Caudate nucleus (tissue), 63 donors: ENCODE measurements at places on chromosomes 2 and 18.
A peak's percentile ranks its signal among the peaks of the same experiment; 100 is the strongest.

DNA sequence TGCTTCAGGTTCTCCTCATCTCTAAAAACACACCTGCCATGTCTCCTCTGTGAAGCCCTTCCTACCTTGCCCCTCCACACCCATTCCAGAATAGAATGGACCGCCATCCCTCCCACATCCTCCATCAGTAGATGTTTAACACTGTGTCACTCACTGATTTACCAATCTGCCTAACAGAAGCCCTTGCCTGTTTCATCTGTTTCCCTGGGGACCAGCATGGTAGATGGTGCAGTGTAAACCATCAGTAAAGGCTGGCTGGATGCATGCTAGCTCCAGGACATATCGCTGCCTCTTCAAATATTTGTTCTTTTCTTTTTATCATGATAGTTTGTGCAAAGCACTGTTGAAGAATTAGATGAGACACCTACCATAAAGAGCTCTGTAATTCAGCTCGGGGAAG, 271.4 kb downstream of the PIEZO2 start:
- DNase-seq = no peak

GRCh38 chr2:178386986-178387597, 63.9 kb downstream of the PRKRA start:
- DNase-seq = no peak

DNA sequence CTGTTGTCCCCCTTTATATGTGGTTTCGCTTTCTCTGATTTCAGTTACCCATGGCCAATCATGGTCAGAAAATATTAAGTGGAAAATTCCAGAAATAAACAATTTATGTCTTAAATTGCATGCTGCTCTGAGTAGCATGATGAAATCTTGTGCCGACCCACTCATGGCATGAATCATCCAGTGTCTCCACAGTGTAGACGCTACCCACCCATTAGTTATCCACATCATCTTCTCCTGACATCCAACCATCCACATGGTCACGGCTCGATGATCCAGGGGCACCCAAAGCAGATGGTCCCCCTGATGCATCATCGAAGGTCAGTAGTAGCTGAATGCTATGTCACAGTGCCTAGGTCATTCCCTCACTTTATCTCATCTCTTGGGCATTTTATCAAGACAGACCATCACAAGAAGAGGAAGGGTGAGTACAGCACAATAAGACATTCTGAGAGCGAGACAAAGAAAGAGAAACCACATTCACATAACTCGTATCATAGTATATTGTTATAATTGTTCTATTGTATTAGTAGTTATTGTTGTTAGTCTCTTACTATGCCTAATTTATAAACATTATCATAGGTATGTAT, 44.1 kb upstream of the ACKR3 start:
- no peak for DNase-seq

GRCh38 chr2:111167863-111168162, 47.1 kb downstream of the BCL2L11 start:
- DNase-seq = no peak

DNA sequence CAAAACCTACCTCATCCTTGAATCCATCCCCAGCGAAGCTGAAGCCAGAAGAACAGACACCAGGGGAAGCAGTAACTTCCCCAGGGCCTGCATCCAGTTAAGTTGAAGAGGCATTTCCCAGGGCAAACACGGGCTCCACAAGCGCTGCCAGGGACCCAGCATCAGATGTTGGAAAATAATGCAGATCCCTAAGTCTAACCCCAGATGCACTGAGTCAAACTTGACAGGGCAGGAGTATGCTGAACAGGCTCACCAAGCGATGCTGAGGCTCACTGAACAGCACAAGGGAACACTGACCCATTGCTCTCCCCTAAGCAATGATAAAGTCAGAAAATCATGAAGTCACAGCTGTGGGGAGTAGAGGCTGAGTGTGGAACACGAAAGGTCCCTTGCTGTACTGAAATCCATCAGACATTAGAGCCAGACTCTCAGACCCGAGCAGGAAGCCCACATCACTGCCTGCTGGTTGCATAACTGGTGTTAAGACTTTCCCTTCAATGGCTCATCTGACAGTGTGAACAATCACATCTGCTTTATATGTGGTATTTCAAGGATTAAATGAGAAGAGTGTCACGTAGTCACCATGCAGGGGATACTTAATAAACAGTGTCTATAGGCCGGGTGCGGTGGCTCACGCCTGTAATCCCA, 36.2 kb downstream of the TNS1 start:
- no peak for DNase-seq

- DNase-seq = no peak
Measured at GRCh38 chr2:136286423-136286822, 168.5 kb upstream of the CXCR4 start.

DNA sequence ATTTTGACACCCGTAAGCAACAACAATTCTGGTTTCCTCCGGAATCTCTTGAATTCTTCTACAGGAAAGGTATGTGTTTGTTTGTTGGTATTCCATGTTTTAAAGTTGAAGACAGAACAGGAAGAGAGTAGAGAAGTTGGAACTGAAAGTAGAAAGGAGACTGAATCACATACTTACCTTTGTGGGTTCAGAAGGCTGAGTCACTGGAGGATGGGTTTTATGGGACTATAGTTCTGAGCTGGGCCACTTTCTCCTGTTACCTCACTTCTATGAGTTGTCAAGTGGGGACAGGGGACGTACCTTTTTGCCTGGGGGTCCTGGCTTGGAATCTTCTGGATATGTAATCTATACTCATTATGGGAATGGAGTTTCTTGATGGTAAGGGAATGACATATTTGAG, 40.9 kb downstream of the KDM3A start:
- DNase-seq = no peak

- no peak for DNase-seq
Measured at GRCh38 chr2:214484239-214484638, 73.4 kb downstream of the VWC2L start.

DNA sequence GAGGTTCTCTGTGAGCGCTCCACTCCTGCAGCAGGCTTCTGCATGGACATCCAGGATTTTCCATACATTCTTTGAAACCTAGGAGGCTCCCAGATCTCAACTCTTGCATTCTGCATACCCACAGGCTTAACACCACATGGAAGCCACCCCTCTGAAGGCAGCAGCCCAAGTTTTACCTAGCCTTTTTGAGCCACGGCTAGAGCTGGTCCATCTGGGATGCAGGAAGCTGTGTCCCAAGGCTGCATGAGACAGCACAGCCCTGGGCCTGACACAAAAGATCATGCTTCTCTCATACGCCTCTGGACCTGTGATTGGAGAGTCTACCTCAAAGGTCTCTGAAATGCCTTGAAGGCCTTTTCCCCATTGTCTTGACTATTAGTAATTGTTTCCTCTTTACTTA, 53.6 kb upstream of the RPRM start:
- no peak for DNase-seq

GRCh38 chr2:38907743-38908562, 18.3 kb downstream of the ARHGEF33 start:
- no peak for DNase-seq

- no peak for DNase-seq
Measured at GRCh38 chr18:45456090-45457021, 158.9 kb upstream of the SLC14A2 start.

DNA sequence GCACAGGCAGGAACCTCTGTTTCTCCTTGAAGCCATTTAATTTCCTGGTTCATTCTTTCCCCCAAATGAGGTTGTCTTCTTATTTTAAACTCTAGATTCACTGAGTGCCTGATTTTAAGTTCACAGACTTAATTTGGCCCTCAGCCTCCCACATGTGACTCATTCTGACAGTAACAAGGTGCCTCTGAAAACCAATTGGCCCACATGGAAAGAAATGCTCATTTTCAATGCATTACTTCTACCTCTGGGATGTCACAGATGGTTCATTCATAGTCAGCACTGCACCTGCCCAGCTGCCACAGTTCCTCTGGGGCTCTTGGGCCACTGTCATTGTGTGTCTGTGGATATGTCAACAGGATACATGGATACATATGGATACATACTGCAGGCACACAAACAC, 140.4 kb upstream of the CAPN13 start:
- peak; percentile 72 for DNase-seq

DNA sequence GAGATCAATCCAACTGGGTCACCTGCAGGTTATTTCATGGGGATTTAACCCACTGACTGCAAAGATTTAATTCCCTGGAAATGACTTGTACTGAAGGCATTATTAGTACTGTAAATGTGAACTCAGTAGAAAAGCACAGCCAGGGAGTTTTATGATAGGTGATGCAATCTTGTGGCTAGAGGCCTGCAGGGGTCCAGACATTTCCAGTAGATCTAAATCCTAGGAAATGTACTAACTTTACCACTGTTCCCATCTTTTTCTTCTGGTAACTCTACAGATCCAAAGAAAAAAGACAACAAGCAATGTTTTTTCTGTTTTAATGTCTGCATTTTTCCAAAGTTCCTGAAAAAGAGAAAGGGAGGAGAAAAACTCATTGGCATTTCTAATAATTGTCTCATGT, 500.1 kb downstream of the ARHGAP15 start:
- no peak for DNase-seq

- no peak for DNase-seq
Measured at GRCh38 chr18:54923339-54923956, 35.8 kb downstream of the CCDC68 start.

DNA sequence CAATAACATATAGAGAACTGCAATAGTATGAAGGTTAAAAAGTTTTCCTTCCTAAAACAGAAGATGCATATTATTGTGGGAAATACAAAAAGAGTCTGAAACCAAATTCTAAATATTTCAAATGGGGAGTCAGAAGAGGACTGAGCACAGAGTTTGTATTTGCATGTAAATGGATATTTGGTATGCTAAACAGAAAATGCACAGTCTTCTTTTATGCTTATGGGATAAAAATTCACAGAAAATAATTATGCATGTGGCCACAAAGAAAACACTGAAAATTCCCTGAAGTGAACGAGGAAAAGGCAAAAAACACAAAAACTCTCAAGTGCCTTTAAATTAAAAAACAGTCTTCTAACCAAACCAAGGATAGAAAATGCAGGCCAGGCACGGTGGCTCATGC, 142.7 kb downstream of the NCKAP5 start:
- no peak for DNase-seq

DNA sequence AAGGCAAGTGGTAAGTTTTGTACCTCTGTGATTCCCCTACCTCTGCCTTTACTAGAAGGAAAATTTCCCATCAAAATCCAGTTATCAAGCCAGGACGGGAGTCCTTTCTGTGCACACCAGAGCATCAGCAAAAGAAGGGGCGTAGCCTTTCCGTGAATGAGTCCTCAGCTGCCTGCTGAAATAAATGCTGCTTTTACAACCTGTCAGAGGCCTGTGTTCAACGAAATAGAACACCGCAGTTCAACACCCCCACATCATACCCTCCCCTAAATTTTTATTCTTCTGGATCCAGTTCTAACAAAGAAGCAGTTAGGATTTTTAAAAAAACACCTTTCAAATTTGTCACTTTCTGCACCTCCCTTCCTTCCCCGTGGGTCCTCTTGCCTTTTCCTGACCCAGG, 135.8 kb downstream of the SETBP1 start:
- no peak for DNase-seq

- DNase-seq = no peak
Measured at GRCh38 chr2:16404551-16405300, 260.9 kb downstream of the CYRIA start.

GRCh38 chr2:72955228-72956049, 38.1 kb downstream of the EMX1 start:
- no peak for DNase-seq

- DNase-seq = no peak
Measured at GRCh38 chr2:5725072-5725471, 32.9 kb downstream of the SOX11 start.

- no peak for DNase-seq
Measured at GRCh38 chr2:116057538-116057937, 1615.1 kb downstream of the DPP10 start.

DNA sequence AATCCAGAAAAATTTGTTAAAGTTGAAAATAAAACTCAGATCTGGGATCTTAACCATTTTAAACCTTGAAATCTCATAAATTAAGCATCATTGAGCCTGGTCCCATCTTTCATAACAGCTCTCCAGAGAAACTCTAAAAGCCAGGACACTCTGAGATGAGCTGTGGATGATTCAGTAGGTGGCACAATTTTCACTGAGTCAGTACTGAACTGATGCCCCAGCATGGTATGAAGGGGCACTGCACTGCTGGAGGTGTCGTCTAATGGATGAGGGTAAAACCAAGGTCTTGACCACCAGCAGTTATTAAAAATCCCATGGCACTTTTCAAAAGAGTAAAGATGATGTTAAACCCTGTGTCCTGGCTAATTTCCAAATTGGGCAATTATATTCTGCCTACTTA, 170.6 kb downstream of the FIGN start:
- DNase-seq = no peak

- DNase-seq = no peak
Measured at GRCh38 chr2:109447251-109447661, 166.5 kb downstream of the SEPTIN10 start.

- no peak for DNase-seq
Measured at GRCh38 chr2:172919732-172920131, 155.9 kb upstream of the MAP3K20 start.

GRCh38 chr2:9889812-9890261, 46.6 kb downstream of the TAF1B start:
- DNase-seq = no peak

DNA sequence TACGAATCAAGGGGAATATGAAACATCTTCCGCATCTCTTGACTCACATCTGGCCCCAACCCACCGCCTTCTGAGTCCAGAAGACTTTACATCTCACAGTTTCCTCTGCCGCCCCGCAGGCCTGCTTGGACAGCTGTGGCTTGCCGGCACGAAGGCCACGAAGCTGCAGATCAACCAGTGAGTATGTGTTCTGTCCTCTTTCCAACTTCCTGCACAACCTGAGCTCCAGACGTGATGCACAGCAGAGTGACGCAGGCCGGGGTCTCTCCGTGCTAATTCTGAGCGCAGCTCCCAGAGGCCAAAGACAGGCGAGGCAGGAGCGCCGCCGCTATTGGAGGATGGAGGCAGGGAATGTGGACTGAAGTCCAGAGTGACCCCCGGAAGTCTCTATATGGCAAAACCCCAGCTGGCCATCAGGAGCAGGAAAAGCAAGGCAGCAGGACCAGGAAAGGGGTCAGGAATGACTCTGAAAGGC, 93.5 kb downstream of the ZCCHC2 start:
- DNase-seq = no peak

DNA sequence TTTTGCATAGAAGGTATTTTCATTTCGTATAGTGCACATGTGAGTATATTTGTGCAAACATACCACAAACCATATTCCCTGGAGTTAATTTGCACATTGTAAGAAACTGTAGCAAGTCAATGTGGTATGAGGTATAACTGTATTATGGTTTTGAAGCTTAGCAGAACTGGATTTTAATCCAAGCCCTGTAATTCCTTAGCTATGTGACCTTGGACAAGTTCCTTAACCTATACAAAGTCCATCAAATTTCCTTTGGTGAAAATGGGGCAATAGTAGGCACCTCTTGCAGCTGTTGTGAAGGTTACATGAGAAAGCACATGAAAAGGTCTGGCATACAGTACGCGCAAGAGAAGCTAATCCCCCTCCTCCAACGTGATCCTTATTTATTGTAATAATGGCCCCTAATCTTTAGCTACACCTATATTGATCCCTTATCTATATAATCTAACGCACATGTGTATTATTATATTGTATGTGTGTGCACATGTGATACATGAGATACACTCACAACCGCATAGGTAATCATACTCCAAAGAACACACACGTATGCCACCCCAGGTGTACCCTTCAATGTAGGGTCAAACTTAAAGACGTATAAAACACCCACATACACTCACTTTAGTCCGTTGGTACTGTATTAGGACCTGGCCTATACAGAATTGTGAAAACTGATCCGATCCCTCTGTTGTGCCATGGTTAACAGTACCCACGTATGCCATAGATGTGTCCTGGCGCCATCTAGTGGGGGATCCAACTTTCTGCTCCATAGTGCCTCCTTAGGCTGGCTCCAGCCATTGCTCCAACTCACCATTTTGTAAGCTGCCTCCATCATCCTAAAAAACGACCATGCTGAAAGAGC, 402.9 kb upstream of the SLC14A2 start:
- no peak for DNase-seq
